ENCODE measurements at places on chromosomes 7 and 10.
A peak's percentile ranks its signal among the peaks of the same experiment; 100 is the strongest.

GRCh38 chr7:155000795-155001194 lies 2.1 kb downstream of the PAXIP1 start:
- peak; percentile 13 for DNase-seq

DNA sequence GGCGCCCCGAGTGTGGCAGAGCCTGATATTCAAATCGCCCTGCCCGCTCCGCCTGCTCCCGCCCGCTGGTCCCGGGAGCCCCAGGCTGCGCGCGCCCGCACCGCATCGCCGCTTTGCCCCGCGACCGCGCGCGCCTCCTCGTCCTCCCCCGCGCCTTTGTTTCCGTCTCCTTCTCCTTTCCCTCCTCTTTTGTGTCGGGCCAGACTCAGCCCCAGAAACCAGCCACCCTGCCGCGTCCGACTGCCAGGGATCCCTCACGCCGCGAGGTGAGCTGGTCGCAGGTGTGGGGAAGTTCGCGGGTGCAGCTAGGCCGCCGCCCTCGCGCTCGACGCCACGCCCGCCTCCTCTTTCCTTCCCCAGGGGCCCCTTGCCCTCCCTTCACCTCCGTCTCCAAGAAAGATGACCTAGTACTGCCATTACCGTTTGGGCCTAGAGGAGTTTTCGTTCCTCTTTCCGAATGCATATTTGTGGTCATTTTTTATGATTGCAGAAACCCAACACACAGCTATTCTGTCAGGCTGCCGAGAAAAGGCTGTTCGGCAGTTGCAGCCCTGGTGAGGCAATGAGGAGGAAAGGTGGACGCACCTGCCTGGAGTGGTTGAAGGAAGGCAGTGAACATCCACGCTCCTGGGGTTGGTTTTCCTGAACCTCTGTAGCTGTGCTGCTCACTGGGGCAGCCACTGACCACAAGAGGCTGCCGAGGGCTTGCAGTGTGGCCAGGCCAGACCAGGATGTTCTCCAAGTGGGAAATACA lies 107.3 kb downstream of the SNX10 start:
- DNase-seq = no peak

GRCh38 chr10:124152139-124153022 lies 59.0 kb upstream of the CHST15 start:
- DNase-seq = no peak

- no peak for DNase-seq
Observed at GRCh38 chr10:91344117-91344856, 65.9 kb upstream of the HECTD2 start.

GRCh38 chr10:76643511-76643911 lies 994.1 kb downstream of the KCNMA1 start:
- no peak for DNase-seq

DNA sequence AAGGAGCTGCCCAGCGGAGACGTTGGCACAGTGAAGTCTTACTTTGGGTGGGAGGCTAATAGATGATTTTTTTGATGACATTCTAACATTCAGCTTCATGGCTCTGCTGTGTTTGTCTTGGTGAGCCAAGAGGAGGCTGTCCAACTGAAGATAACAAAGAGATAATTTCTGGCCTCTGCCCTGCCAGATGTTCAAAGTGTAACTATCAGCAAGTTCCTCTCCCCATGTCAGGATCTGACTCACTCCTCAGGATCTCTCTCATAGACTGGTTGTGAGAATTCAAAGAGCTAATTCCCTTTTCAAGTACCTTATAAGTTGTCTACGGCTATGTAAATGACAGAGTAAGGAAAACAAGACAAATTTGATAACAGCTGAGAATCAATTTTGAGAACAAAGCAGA lies 1340.9 kb downstream of the XPNPEP1 start:
- no peak for DNase-seq

- DNase-seq = no peak
Observed at GRCh38 chr10:53447576-53447975, 675.0 kb upstream of the MBL2 start.

DNA sequence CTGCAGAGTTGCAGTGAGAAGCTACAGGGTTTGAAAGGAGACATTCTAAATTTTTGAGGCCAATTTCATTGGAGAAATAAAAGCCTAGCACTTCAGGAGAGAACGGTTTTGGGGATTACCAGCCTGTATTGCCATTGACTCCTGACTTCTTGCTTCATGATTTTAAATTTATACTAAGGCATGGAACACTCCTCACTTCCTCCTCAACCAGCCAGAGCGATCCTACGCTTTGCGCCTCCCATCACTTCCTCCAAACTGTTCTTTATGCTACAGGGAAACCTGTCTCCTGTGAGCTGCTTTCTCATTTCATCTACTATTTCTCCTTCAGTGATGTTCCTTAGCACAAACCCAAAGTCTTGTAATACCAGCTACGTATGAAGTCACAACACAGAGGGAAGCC lies 495.1 kb downstream of the SUGCT start:
- no peak for DNase-seq

DNA sequence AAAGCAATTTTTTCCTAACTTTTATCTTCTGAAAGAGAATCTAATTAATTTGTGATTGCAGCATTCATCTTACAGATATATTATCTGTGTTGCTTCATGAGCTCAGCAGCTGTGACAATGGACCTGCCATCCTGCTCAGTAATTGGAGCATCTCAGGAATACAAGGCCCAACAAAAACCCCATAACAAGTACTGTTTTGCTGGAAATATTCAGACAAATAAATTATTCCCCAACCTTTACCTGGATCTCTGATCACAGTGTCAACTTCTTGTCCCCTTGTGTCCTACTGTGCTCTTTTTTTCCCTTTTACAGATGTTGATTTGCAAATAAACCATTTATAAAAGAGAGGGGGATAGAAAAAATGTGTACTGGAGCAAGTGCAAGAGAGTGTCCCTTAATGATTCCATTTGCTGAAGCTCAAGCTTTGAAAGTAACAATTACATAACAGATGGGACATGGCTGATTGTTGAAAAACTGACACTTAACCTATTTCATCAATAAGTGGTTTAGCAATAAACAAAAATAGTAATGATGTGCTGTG lies 1063.4 kb upstream of the GHITM start:
- DNase-seq = no peak

DNA sequence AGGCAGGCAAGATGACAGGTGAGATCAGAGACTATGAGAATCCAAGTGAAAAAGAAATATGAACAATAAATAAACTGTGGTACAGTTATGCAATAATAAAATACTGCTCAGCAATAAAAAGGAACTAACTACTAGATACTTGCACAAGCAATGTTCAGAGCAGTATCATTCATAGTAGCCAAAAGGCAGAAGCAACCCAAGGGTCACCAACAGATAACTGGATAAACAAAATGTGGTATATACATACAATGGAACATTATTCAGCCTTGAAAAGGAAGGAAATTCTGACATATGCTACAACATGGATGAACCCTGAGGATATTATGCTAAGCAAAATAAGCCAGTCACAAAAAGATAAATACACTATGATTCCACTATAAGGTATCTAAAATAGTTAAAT lies 76.9 kb upstream of the KCNIP2 start:
- no peak for DNase-seq

DNA sequence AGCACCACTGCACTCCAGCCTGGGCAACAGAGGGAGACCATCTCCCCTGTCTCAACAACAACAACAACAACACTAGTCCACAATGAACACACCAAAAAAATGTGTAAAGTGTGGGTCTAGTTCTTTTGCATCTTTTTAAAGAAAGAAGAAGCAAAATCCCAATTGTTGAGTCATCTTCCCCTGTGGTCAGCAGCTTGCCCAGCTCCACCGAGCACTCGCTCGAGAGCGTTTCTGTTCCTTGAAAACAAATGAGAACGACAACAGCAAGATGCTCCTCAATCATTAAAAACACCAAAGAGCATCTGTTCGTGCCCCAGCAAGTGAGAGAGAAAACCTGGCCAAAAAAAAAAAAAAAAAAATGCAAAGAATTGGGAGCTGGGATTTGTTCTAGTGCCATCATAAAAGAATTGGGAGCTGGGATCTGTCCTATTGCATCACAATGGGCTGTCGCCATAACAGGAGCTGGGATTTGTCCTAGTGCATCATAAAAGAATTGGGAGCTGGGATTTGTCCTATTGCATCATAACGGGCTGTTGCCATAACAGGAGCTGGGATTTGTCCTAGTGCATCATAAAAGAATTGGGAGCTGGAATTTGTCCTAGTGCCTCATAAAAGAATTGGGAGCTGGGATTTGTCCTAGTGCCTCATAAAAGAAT lies 118.1 kb downstream of the PTPRN2 start:
- DNase-seq = no peak

GRCh38 chr7:139853506-139854123 lies 24.6 kb downstream of the TBXAS1 start:
- no peak for DNase-seq

GRCh38 chr10:43198682-43199005 lies 60.4 kb downstream of the CSGALNACT2 start:
- DNase-seq = no peak

DNA sequence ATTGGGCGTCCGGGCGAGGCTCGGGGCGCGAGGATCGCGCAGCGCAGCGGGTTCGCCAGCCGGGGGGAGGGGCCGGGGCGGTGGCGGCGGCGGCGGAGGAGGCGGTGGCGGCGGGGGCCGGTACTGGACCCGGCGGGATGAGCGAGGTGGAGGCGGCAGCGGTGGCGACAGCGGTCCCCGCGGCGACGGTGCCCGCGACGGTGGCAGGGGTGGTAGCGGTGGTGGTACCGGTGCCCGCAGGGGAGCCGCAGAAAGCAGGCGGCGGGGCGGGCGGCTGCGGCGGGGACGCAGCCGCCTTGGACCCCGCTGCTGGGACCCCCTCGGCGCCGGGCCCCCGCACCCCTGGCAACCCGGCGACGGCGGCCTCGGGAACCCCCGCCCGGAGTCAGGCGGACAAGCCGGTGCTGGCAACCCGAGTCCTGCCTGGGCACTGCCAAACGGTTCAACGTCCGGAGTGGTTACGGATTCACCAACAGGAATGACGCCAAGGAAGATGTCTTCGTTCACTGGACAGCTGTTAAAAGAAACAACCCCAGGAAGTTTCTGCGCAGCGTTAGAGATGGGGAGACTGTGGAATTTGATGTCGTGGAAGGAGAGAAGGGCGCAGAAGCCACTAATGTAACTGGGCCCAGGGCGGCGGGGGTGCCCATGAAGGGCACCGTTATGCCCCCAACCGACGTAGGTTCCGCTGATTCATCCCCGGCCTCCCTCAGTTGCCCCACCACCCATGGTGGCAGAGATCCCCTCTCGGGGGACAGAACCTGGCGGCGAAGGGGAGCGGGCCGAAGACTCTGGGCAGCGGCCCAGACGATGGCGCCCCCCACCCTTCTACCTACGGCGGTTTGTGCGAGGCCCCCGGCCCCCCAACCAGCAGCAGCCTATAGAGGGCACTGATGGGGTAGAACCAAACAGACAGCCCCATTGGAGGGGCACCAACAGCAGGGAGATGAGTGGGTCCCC lies 100.3 kb upstream of the CPXM2 start:
- no peak for DNase-seq

DNA sequence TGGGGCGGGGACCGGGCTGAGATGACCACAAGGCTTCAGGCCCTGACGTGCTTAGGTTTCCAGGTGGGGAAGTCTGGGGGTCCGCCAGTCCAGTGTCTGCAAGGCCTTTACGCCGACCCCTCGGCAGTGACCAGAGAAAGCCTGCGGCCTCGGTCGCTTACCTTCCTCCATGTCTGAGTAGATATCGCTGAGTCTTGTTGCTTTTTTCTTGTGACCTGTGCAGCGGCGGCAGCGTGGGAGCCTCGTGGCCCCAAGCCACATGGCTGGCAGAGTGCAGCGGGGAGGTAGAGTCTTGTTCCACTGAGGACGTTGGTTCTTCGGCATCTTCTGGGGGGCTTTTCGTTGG lies 329 bp downstream of the NOLC1 start:
- peak; percentile 8 for DNase-seq

- DNase-seq = no peak
Observed at GRCh38 chr10:36026656-36027390, 384.7 kb upstream of the FZD8 start.

DNA sequence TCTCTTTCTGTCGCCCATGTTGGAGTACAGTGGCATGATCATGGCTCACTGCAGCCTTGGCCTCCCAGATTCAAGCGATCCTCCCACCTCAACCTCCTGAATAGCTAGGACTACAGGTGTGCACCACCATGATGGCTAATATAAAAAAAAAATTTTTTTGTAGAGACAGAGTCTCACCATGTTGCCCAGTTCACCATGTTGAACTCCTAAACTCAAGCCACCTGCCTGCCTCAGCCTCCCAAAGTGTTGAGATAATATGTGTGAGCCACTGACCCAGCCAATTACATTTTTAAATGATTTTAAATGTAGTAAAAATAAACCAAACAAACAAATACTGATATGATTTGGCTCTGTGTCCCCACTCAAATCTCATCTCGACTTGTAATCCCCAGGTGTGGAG lies 101.7 kb upstream of the LEP start:
- no peak for DNase-seq

DNA sequence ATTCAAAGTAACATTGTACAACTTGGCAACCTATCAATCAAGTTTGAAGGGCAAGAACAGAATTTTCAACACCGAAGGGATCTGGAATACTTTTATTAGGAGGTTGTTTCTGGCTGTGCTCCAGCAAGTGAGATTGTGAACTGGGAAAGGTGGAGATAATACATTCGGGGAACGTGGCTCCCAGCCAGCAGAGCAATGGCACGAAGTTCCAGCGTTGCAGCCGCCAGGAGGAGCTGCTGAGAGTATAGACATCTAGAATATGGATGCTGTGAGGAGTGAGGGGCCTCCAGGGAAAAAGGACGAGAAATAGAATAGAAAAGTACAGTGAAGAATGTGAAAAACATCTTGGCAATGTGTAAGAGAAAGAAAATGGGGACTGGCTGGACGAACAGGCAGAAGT lies 69.5 kb downstream of the TCERG1L start:
- no peak for DNase-seq

- peak; percentile 93 for DNase-seq
Observed at GRCh38 chr10:86971232-86971991, 3.1 kb downstream of the ADIRF start.

DNA sequence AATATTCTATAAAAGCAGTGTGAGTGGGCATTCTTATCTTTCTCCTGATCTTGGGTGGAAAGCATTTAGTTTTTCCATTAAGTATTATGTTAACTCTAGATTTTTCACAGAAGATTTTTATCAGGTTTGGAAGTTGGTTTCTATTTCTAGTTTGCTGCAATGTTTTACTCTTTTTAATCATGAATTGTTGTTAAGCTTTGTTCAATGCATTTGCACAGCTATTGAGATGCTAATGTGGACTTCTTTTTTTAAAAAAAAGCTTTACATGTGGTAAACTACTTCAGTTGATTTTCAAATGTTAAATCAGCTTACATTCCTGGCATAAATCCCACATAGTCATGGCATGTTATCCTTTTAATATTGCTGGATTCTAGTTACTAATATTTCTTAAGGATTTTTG lies 363.6 kb upstream of the NRP1 start:
- no peak for DNase-seq

DNA sequence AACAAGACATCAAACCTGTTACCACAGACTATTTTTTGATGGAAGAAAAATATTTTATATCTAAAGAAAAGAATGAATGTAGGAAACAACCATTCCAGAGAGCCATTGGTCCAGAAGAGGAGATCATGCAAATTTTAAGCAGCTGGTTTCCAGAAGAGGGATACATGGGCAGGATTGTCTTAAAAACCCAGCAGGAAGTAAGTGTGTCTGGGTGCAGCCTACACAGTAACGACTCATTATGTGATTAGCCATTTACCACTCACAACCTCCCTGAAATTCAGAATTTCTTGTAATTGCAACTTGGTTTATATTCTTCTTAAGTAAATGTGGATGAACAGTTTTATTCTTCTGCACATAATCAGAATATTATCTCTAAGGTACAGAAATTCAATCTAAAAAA lies 46.2 kb downstream of the NOC3L start:
- no peak for DNase-seq
